Nephron progenitor cell (in vitro differentiated cells): ENCODE measurements at places on chromosomes 5 and 9.

DNA sequence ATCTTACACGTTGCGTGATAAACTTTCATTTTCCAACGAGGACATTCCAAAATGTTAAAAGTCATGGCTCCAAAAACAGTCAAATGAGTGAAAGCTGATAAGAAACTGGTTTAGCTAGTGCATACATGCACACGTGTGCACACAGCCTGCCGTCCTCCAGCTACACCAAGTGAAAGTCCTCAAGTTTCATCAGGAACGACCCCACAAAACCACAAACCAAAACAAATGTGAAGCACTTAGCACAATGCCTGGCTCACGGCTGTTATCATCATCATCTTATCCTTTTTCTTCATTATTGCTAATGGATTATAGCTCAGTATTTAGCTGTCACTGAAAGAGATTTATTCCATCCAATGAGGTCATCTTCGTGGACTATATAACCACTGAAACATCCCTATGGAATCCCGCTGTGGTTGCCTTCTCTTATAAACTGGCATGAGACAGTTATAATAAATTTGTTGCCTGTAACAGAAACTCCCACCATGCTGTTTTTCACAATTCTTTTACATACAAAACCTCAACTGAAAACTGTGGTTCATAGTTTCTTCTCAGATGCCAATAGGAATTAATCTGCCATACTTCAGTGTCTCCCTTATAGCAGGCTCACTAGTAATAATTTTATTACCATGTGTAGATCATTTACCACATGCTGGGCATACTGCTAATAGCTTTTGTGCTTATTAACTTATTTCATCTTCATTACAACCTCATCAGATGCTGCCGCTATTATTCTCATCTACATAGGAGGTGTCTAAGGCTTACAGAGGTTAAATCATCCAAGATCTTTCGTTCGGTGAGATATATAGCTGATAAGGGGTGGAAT lies 56.1 kb downstream of the SAXO1 start:
- peaks cover 7% of the 10 kb centered on the region for H3K27me3 ChIP-seq
- H3K27ac ChIP-seq: no peak overlapping the region
- H3K4me3 ChIP-seq: no peak overlapping the region
- H3K4me1 ChIP-seq: peaks cover 66% of the 10 kb centered on the region

DNA sequence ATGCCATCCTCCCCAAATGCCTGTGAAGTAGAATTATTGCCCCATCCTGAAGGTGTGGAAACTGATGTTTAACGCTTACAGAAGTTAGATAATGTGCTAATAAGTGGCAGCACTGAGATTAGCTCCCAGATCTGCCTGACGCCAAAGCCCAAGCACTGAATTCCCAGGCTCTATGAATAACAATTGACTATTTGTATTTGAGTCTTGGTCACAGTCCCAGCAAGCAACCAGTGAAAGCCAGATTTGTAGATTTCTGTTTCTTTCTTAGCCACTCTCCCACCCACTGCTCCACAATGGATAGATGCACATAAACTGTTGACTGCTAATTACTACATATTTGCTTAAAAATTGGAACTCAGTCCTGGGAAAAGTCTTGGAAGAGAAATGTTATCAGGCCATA lies 34.4 kb downstream of the FAM240B start:
- H3K36me3 ChIP-seq: no peaks in the 10 kb centered on the region
- no peaks in the 10 kb centered on the region for H3K27me3 ChIP-seq
- peaks cover 87% of the 10 kb centered on the region for H3K4me1 ChIP-seq
- no peak for DNase-seq

DNA sequence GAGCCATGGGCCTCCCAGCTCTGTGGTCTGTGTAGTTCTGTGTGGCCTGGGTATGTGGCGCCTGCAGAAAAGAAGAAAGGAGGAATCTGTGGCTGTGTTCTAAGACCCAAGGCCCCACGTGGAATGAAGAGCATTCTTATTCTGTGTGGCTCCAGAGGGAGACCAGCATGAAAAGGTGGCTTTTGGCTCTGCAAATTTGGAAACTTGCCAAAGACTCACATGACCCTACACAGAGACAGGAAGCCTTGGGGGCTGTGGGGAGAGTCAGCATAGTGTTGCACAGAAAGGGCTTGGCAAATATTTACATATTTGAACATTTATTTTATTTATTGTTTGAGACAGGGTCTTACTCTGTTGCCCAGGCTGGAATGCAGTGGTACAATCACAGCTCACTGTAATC lies 193.3 kb downstream of the TMEM38B start:
- H3K27ac ChIP-seq: no peak overlapping the region
- peaks cover 7% of the 10 kb centered on the region for H3K4me1 ChIP-seq
- no peak overlapping the region for H3K4me3 ChIP-seq
- DNase-seq: no peak
- no peaks in the 10 kb centered on the region for H3K36me3 ChIP-seq
- no peaks in the 10 kb centered on the region for H3K27me3 ChIP-seq

DNA sequence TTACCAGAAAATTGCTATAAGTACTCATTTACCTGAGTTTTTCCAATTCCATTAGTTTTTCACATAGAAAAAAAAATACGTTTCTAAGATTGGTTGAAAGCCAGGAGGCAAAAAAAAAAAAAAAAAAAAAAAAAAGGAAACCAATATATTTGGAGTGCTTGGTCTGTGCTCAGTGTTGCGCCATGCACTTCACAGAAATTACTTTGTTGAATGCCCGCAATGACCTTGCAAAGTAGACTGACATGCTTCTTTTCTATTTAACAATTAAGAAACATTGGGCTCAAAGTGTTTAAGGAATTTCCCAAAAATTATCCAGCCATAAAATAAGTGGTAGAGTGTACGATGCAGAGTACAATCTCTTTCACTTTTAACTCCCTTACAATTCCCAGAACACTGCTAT lies 65.2 kb upstream of the PAPPA start:
- no peaks in the 10 kb centered on the region for H3K36me3 ChIP-seq
- no peak overlapping the region for H3K4me3 ChIP-seq
- DNase-seq: no peak
- peaks cover 3% of the 10 kb centered on the region for H3K27me3 ChIP-seq
- peaks cover 13% of the 10 kb centered on the region for H3K4me1 ChIP-seq
- H3K27ac ChIP-seq: no peak overlapping the region

DNA sequence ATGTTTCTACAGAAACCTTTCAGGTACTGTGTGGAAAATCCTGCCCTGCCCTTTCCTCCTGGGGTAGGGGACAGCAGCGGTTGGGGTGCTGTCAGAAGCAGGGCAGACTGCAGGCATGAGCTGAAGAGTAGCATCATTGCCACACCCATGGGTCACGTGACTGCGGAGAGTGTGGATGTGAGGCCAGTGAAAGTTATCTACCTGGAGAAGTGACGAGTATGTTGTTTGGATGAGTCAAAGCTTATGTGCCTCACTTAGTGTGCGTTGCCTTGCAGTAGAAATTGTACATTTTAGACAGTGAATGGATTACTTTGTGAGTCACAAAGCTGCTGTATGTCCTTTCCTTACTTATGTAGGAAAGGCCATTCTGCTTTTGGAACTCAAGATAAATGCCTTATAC lies 21.7 kb upstream of the ACTBL2 start:
- H3K27ac ChIP-seq: no peak overlapping the region
- no peak for DNase-seq
- H3K4me1 ChIP-seq: peaks cover 26% of the 10 kb centered on the region
- no peaks in the 10 kb centered on the region for H3K27me3 ChIP-seq
- no peak overlapping the region for H3K4me3 ChIP-seq
- H3K36me3 ChIP-seq: no peaks in the 10 kb centered on the region

- DNase-seq: no peak
- no peak overlapping the region for H3K27ac ChIP-seq
- peaks cover 5% of the 10 kb centered on the region for H3K4me1 ChIP-seq
- no peak overlapping the region for H3K4me3 ChIP-seq
- H3K27me3 ChIP-seq: peaks cover 6% of the 10 kb centered on the region
These were observed 19.8 kb downstream of the TNFSF15 start for GRCh38 chr9:114785866-114786650.
